Mesenteric fat pad (tissue), 1 donor: ENCODE measurements at places on chromosomes 6 and 20. TPM values are rescaled to one million over a fixed set of nuclear protein-coding genes. Genes with fewer than 3 reads are reported as not detected.

GRCh38 chr20:23721962-23722361 lies 28.8 kb downstream of the CST1 start:
- DNase-seq: no peak

DNA sequence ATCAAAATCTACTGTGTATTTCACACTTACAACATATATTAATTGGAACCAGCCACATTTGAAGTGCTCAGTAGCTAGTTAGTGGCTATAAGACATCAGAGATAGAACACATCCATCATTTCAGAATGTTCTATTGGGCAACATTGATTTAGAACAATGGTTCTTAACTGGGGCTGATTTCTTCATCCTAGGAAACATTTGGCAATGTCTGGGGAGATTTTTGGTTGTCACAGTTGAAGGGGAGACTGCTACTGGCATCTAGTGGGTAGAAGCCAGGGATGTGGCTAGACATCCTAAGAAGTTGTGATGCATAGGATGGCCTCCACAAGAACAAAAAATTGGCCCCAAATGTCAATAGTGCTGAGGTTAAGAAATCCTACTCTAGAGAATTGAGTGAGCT lies 132.5 kb downstream of the OLIG3 start:
- DNase-seq: no peak

- DNase-seq: no peak
Observed at GRCh38 chr20:60786686-60787217, 465.3 kb upstream of the CDH4 start.

GRCh38 chr6:16857969-16858592 lies 96.8 kb upstream of the ATXN1 start:
- DNase-seq: no peak

- no peak for DNase-seq
Observed at GRCh38 chr20:13736436-13737191, 48.1 kb downstream of the ESF1 start.

- DNase-seq: no peak
Observed at GRCh38 chr6:144886682-144887081, 601.5 kb downstream of the UTRN start.

GRCh38 chr20:53202777-53203176 lies 230.6 kb downstream of the TSHZ2 start:
- DNase-seq: no peak

DNA sequence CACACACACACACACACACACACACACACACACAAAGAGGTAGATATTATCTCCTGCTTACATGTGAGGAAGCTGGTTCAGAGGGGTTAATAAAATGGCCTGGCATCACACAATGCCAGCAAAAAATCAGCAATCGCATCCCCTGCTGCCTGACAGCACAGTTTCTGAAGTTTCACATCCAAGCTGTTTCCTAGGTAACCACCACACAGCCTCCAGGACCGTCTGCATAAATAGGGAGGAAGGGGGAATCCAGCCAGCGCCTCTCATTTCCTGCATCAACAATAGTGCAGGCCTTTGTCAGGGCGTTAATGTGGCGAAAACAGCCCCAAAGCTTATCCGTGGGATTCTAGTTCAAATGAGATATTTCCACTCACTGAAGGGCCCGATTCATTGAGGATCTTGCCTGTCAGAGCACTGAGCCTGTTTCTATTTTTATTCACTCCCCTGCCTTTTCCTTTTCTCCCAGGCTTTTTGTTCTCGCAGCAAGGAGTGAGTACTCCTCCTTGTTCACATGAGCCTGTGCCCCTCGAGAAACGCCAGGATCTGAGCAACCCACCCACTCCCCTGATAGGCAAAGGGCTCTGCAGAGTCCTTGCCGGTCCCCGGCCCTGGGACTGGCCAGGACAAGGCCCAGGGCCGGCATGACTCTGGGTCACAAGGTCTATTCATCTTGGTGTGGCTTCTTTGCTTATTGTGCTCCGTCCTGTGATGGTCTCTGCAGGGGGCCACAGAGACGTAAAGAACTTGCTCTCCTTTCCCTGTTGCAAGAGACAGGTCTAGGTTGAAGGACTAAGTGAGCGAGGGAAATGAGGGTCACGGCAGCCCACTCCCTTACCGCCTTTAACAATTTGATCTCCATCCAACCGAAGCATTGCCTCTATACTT lies 32.7 kb downstream of the TUBB2B start:
- DNase-seq: no peak

DNA sequence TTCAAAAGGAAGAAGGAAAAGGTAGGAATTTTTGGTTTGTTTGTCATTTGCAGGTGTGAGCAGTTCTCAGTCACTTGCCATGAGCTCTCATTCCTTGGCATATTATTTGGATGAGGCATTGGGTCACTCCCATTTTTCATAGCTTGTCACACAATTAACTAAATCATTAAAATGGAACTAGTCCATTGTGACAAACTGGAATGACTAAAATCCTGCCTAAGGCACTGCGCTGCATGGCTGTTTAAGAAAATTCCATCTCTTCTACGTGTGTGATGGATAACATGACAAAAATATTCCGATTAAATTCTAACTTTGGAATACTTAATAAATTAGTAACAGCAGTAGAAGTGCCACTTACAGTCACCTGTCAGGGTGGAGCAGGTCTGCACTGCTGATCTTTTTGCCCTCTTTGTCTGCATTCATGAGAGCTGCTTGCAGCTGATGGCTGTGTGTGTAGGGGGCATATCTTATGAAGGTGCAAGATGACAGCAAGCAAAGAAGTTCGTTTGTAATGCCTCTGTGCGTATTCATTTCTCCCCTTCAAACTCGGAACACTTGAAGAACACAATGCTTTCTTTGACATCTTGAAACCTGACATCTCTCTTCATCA lies 1292.6 kb upstream of the MAP3K7 start:
- no peak for DNase-seq

DNA sequence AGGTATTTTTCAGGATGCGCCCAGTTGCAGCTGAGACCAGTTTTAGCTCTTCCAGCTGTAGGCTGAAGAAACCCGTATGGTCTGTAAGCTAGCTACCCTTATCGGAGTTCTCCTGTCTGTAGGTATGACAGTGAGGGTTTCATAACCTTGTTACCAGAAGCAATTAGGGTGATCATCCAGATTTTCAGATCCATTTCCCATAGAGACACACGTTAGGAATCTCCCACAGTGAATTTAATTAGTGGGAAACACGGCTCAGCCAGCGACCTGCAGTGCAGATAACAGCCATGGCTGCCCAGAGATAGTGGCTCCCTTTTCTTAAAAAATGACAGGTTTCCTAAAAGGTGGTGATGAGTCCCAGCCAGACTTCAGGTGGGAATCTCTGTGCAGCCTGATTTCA lies 111.1 kb downstream of the BTBD3 start:
- DNase-seq: no peak

DNA sequence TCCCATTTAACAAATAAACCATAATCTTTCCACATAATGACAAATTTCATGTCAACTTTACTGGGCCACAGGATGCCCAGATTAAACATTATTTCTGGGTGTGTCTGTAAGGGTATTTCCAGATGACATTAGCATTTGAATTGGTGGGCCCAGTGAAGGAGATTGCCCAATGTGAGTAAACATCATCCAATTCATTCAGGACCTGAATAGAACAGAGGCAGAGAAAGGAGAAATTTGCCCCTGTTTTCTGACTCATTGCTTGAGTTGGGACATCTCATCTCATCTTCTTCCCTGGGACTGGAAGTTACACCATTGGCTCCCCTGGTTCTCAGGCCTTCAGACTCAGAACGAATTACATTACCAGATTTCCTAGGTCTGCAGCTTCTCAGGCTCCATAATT lies 142.9 kb downstream of the TPBG start:
- DNase-seq: no peak

GRCh38 chr20:41329435-41330342 lies 10.9 kb upstream of the LPIN3 start:
- DNase-seq: peak; percentile 92

DNA sequence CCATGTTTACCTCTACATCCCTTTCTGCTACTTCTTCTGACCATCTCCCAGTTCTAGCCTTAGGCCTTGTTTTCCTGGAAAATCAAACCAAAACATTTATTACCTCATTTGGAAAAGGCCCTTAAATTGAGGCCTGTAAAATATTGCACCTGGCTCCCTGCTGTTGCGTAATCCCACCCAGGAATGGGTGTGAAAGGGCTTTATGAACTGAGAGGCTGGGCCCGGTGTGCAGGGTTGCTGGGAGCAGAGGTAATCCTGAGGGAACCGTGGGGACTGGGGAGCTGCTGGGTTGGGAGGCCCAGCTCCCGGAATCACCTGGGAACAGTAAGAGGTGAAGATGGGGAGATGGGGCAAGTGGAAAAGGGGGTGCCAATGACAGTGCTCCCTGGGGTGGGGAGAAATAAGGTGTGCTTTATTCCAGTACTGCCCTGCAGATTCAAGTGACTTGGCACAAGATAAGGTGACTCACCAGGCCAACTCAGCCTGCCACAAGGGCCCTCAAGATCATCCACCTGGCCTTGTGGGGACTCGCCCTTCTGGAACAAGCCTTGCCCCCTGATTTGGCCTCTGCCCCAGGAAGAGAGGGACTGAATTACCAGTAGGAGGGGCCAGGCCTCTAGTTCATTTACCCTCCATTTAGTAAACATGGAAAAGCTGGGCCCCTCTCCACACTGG lies 44.2 kb downstream of the KCNK5 start:
- DNase-seq: no peak

- DNase-seq: no peak
Observed at GRCh38 chr20:44800391-44801046, 9.8 kb downstream of the RIMS4 start.

GRCh38 chr6:111777357-111777756 lies 95.9 kb downstream of the FYN start:
- DNase-seq: no peak

Gene PRR18
- total RNA-seq: 1.0 TPM

Gene CGA
- not detected for total RNA-seq

Gene SAMD5
- 0.39 TPM for total RNA-seq

Gene LTB
- 1.4 TPM for total RNA-seq

Gene TINAG
- not detected for total RNA-seq

Gene ATXN1
- 36.0 TPM for total RNA-seq
